ENCODE measurements at places on chromosomes 6 and 20.
A peak's percentile ranks its signal among the peaks of the same experiment; 100 is the strongest.

GRCh38 chr6:130326496-130326895 lies 39.3 kb upstream of the TMEM200A start:
- DNase-seq = no peak

DNA sequence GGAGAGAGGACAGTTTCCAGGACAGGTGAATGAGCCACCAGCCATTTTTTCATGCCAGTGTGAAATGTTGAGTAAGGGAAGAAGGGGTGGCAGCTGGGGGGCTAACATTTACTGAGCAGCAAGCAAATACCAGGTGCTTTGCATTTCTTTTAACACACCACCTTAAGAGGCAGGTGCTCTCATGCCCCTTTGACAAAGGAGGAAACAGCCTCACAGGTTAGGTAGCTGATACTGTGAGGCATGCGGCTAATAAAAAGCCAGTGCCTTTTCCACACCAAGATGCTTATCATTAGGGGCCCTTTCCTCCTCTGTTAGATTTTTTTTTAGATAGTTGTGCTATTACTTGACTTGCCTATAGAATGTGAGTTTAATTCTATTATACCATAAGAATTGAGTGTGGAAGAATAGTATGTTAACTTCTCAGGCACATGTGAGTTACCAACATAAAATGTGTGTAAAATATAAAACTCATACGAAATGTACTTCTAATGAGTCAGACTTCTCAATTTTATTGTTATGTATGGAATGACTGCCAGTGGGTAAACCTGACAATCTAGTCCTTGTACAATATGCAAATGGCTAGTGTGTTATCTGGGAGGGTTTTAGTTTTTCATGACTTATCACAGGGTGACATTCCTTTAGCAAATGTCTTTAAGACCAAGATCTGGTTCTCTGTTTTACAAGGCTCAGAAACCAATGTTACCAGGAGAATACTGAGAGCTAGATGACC lies 260.0 kb downstream of the TMEM242 start:
- DNase-seq = no peak

- peak; percentile 52 for DNase-seq
Observed at GRCh38 chr20:44642203-44643153, 9.0 kb downstream of the ADA start.

DNA sequence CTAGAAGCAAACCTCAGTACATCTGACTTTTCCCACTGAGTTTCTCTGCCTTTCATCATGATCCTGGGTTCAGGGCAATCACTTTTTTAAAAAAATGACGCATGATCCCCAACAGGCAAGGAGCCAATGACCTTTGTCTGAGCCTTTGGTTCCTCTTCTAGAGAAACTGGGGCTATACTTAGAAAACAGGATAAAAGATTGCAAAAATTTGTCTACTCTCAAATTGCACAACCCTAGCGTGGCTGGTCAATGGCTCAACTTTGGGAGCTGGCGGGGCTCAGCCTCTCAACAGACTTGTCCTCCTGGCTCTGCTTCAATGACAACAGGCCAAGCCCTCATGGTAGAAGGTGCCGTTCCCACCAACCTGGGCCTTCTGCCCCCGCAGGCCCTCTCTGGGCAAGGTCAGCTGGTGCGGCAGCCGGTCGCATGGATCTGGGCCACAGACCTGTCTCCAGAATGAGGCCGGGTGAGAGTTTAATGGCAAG lies 48.7 kb downstream of the PDYN start:
- no peak for DNase-seq

DNA sequence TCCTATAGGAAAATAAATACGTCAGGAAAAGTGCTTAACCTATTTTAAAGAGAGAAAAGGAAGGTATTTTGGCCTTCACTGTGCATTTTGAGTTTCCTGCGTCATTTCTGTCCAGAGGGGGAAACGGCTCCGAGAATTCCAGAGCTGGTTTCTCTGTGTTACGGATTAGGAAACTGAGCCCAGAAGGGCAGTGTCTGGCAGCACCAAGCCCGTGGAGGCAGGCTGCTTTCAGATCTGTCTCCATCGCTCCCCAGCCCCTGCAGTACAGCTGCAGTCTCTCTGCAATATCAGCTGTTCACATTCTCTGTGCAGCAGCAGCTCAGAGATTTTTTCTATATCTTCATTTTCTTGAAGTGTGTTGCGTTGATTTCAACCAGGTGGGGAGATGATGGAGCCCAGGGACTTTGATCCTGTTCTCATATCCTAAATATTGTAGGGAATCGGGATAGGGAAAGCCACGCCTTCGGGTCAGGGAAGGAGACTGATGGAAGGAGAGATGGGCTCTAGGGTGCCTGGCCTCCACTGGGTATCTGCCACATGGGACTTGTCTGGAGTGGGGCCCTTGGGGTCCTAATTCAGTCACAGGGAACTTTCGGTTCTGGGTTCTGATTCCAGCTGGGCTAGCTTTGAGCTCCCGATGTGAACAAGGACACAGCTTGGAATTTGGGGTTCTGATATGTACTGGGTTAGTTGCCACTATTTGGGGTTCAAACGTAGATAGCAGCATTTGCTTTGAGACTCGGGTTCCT lies 2.8 kb downstream of the ANKRD60 start:
- DNase-seq = no peak

- no peak for DNase-seq
Observed at GRCh38 chr6:22017272-22017671, 279.6 kb downstream of the PRL start.

DNA sequence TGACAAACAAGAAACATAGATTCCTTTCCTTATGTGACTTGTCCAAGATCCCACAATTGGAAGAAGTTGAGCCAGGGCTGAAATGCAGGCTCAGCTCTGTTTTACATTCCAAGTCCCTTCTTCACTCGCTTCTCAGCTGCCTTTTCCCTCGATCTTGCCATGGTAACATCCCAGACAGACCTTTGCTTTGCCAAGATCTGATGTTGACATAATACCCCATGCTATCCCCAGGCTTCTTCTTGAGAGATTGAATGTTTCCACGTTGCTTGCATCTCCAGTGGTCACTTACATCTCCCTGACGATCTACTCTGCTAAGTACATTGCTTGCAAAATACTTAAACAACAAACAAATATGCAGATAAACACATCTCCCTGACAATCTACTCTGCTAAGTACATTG lies 63.5 kb downstream of the TBXT start:
- no peak for DNase-seq

Data from right renal cortex interstitium (tissue), 3 donors.